ENCODE measurements at places on chromosomes 3 and 15.

GRCh38 chr3:34882764-34883163 is 756.6 kb upstream of the ARPP21 start:
- no peak for DNase-seq

- no peak for DNase-seq
Observed at GRCh38 chr3:188362405-188362831, 208.5 kb downstream of the LPP start.

DNA sequence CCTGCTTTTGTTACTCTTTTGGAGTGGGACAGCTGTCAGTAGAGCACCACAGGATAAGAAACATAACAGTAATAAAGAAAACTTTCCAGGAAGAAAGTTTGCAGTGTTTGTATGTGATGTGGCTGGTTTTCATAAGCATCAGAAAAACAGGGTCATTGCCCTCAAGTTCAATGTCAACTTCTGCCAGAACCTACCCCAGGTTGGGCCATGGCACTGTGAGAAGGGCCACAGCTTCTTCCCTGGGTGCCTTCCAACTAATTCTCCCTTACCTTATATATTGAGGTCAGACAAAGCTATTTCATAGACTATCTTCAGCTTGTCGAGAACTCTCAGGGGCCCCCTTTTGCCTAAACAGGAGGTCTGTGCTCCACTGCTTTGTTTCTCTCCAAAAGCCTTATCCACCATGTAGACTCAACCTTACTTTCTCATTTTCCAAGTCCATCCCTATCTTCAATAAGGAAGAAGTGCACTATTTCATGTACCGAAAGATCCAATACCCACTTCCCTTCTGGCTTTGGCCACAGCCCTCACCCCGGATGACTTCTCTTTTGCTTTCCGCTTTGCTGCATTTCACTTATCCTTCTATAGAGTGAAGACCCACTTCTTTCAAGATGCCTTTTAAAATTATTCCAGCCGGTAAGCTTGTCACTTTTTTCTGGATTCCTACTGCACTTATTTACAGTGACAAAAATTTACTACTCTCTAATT is 38.2 kb upstream of the PLCL2 start:
- no peak for DNase-seq

- no peak for DNase-seq
Observed at GRCh38 chr3:19103510-19103909, 44.8 kb upstream of the KCNH8 start.

DNA sequence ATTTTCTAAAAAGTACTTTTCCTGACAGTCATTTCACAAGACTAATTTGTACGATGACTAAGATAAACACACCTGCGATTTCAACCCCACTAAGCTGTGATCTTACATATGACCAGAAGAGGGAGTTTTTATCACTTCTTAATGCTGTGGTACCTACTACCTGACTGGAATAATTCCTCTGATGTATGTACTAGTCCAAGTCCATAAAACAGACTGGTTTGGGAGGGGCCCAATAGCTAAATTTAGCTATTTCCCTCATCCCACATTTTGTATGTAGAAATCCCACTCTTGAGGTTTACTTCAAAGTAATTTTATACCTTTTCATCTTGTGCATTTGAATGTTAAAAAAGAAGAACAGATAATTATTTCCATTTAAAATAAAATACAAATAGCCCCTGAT is 49.7 kb upstream of the SCAANT1 start:
- DNase-seq, result no peak

GRCh38 chr15:34109797-34110663 is 8.1 kb downstream of the PGBD4 start:
- DNase-seq, result no peak
